GF-D8 (cell line): ENCODE measurements at places on chromosomes 1 and 21.

GRCh38 chr1:109995536-109995935 lies 11.0 kb downstream of the AHCYL1 start:
- DNase-seq = no peak

GRCh38 chr1:177287270-177287669 lies 116.5 kb downstream of the BRINP2 start:
- DNase-seq = no peak

- no peak for DNase-seq
These were observed 129.7 kb downstream of the BRINP2 start for GRCh38 chr1:177300431-177300830.

DNA sequence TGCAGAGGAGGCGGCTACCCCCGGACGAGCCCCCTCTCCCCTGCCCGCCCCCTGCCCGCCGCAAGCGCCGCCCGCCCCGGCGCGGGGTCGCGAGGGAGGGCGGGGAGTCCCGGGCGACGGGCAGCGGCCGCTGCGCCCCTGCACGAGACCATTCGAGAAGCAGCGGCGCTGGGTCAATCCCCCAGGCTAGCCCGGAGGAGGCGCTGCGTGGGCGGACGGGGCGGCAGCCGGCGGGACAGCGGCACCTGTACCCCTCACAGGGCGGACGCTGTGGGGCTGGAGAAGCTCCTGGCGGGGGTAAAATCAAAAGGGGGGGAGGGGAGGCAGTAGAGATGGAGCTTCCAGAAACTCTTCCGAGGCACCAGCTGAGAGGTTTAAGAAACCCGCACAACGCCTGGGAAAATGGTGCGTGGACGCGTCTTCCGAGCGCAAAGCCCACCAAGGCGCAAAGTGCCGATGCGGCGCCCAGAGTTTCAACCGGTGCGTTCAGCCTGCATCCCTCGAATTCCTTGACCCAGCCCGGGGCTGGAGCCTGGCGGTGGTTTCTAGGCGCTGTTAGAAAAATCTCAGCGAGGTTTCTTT lies at the start of gene PLPPR5:
Gene PLPPR5 (minus strand): TSS at position 1 of the 582 bp plus-strand sequence. CDS start 190 bp downstream, outside the sequence.
- no peak for DNase-seq

- DNase-seq = no peak
These were observed 31.4 kb downstream of the FAAP20 start for GRCh38 chr1:2163205-2163604.

- peak; percentile 33 for DNase-seq
These were observed 11.6 kb upstream of the OR2G2 start for GRCh38 chr1:247576514-247576913.

DNA sequence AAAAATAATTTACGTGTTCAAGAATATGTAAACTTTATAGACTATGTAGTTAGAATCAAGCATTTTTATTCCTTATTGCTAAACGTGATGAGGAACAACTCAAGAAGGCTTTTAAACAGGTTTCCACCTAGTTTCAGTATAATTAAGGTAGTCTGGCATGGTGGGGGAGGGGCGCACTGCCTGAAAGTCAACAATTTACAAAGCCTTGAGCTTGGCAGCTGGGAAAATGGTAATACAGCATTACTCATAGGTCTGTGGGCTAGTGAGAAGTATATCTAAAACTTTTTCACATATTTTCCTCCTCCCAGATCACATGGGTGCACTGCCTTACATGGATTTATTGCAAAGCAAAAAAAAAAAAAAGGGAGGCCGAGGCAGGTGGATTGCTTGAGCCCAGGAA lies 75.2 kb downstream of the EVI5 start:
- no peak for DNase-seq
